ENCODE measurements at places on chromosomes 5 and 9.

DNA sequence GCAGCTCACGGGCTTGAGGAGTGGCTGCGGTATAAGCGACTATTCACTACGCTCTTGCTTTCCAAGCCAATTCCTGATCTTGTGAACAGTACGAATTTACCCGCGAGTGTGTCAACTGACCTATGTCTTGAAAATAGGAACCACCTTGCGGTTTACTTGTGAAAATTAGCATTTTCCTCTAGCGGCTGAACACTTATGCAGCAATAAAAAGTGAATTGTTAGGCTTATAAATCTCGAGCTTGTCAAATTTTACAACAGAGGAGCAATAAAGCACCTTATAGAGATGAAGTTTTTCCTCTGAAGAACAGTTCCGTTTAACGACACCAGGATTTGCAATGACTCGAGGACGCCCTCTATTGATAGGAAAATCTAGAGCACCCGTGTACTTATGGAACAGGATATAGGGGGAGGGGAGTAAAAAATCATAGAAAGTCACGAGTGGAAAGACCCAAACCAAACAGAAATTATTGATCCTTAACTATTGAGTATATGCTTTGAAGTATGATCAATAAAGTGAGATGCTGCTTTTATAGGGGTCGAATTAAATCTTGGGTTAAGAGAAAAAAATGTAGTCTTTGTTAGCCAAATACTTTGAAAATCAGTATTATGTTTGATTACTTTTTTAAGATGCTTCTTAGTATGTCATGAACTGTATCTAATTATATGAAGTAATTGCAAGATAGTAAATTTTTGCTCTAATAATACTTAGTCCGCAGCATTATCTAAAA, 1.9 kb upstream of the RGMB start:
- peak; percentile 62 for DNase-seq

DNA sequence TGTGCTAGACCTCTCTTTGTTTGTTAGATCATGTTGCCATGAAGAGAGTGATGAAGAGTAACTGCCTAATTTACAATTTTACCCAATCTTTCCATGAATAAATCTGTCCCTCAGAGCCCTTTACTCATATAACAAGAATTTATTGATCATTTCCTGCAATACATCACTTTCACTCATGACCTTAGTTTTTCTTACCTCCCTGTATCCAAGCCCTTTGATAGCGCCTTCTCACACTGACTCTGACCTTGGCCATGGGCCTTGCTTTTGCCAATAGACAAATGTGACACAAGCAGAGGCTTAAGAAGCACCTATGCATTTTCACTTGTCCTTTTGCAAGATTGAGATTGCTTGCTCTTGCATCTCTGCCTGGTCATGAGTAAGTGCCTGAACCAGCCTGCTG, 288.1 kb downstream of the NNT start:
- DNase-seq: no peak

DNA sequence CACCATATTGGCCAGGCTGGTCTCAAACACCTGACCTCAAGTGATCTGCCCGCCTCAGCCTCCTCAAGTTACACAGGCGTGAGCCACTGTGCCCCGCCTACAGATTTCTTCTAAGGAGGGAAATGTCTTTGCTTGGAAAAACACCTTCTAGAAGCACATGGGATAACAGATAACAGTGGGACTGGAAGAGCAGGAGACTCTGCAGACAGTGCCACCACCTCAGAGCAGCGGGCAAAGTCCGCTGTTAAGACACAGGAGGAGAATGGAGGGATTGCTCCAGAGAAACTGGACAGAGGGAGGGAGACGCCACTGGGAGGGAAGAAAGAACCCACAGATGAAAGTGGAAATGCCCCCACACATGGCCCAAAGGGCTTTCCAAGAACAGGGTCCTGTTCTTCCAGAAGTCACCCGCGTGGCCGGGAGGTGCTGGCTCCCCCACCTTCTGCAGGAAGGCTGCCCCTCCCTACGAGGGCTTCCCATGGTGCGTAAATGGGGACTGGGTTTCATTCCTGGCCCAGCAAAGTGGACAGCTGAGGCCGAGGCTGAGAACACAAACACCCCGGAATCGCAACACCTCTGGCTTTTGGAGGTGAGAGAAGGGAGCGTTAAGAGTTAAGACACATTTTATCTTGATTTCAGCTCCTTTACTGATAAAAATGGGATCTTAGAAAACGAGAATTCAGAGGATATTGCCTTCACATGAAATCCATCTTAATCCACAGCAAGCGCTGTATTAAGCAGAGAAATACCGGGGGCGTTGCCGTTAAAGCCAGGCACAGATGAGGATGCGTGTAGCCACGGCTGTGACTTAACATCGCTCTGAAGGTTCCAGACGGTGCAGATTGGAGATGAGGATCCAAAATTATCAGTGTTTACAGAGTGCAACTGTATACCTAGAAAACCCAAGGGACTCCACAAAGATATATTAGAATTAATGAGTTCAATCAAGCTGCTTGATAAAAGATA, 11.2 kb downstream of the ADAMTS2 start:
- DNase-seq: no peak

GRCh38 chr9:117678871-117679270, 25.3 kb upstream of the TLR4 start:
- no peak for DNase-seq

- DNase-seq: no peak
These were observed 17.7 kb upstream of the NSMF start for GRCh38 chr9:137476856-137477255.

DNA sequence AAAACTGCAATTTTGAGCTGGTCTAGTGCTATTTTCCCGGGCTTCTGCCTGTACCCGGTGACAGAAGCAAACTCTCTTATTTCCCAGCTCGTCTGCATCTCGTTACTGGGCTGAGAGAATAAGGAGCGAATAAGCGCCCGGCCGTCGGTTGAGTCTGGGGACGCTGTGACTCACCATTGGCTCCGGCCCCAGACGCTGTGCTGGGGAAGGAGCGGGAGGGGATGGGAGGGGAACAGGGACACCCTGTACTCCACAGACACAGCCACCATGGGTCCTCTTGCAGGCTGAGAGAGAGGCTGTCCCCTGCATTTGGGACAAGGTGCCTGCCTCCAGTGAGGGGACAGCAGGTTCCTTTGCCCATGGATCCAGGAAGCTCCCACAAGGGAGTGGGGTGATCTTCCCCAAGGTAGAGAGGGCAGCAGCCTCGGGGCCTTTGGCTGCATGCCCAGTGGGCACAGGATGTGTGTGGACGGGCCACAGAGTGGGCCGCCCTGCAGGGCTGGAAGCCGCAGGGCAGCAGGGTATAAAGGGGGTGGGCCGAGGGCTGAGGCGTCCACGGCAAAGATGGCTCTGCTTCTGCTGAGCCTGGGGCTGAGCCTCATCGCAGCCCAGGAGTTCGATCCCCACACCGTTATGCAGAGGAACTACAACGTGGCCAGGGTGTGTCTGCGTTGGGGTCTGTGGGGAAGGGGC, at the start of gene LCN9:
Gene LCN9, plus strand, starts transcription at position 552 of the 693 bp plus-strand sequence. Its CDS starts 13 bp downstream, at position 565.
- no peak for DNase-seq

DNA sequence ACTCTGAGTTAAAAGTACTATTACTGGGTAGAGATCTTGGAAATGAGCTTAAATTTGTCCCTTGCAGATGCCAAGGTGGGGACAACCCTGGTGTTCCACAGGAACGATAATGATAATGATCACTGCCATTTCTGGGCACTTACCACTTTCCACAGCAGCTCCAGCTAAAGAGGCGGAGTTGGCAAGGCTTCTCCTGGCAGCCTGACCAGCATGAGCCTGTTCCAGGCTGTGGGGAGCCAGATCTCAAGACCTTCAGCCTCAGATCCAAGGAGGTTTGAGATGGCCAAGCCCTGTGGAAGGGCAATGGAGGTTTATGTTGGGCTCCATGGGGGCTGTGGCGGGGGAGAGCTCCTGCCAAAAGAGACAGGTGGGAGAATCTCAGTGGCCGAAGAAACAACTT, 244.9 kb upstream of the MVB12B start:
- no peak for DNase-seq

GRCh38 chr9:35658968-35659220, 802 bp downstream of the CCDC107 start:
- DNase-seq: no peak

DNA sequence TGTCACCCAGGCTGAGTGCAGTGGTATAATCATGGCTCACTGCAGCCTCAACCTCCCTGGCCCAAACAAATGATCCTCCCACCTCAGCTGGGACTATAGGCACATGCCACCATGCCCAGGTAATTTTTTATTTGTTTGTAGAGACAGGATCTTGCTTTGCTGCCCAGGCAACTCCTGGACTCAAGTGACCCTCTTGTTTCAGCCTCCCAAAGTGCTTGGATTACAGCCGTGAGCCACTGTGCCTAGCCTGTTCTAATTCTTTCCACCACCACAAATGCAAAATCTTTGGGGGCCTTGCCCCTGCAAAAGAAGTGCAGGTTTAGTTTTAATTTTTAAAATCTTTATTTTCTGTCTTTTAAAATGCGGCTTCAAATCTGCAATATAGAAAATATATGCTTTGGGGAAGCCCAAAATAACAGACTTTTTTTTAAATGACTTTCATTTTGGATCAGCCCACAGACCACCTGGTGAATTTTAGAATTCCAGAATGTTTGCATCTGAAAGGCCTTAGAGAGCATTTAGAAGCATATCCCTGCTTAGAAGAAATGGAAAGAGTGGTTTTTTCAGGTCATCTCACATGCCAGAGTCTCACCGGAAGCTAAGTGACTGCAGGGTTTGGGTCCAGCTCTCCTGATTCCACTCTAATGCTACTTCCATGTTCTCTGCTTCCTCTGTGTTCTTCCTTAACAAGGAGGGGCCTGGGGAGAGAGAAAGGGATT, 111.4 kb upstream of the FER start:
- DNase-seq: no peak

DNA sequence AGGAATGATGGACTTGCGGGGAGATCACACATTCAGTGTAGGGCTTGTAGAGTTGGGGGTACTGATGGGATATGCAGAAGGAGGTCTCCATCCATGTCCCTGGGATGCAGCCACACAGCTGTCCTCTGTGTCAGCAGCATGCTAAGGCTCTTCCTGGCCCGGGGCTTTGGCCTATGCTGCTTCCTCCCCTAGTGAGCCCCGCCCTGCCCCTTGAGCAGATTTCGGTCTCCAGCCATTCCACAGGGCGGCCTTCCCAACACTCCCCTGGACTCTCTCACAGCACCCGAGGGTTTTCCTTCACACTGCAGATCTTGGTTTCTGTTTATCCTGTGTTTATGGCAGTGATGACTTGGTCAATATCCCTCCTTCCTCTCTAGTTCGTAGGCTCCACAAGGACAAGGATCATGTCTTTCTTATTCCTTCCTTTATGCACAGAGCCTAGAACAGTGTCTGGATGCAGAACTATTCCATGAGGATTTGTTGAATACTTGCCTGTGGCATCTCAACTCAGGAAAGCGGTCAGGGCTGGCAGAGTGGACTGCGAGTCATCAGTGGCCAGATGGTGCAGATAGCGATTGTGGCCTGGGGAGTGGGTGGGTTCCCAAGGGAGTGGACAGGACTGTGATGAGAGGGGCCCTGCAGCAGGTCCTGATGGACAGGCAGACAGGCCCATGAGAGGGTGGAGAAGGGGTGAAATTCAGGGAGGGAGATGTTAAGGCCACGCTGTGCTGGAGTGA, 114.2 kb downstream of the RGS3 start:
- DNase-seq: no peak

DNA sequence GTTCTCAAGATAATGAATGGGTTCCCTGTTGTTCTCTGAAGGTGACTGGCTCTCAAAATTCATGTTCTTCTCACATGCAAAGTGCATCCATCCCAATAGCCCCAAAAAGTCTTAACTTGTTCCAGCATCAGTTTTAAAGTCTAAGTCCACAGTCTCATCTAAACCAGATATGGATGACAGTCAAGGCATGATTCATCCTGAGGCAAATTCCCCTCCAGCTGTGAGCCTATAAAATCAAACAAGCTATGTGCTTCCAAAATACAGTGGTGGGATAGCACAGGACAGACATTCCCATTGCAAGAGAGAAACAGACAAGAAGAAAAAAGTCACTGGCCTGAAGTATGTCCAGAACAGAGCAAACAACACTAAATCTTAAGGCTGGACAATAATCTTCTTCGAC, 25.4 kb downstream of the FBXO10 start:
- no peak for DNase-seq

- no peak for DNase-seq
These were observed 25.9 kb downstream of the SAR1B start for GRCh38 chr5:134606726-134607125.

- DNase-seq: no peak
These were observed 35.0 kb downstream of the ADAMTS6 start for GRCh38 chr5:65446682-65447081.

All from DMS79 treated with DMSO at 0.1 percent for 48 hours (cell line).